ENCODE measurements at places on chromosomes 3 and 15. TPM values are rescaled to one million over a fixed set of nuclear protein-coding genes. Genes with fewer than 3 reads are reported as not detected.

DNA sequence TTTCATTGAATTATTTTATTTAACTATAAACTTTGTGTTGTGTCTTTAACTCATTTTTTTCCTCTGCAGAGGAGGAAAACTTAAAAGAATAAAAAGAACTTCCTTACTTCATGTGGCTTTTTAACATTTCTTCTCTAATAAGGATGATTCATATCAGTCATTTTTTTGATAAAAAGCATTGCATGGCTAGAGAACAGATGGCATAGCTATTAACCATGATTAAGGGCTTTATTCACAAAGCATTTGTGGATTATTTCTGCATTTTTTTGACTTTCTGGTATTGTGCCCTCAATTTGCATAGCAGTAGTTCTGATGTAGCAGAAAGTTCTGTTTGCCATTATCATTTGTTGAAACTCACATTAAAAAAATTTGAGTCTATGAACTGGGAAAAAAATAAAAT, 540.8 kb downstream of the SI start:
- ATAC-seq: no peak

The PRSS50 gene
- total RNA-seq: not detected

The CCR2 gene
- total RNA-seq: 0.48 TPM

The ST8SIA2 gene
- 0.16 TPM for total RNA-seq

GRCh38 chr15:45855907-45856579, 221.2 kb downstream of the SQOR start:
- peak; percentile 97 for ATAC-seq

GRCh38 chr15:95733931-95734330, 596.6 kb upstream of the NR2F2 start:
- no peak for ATAC-seq

- no peak for ATAC-seq
Observed at GRCh38 chr3:101011136-101011535, 17.9 kb upstream of the ABI3BP start.

The LRRIQ4 gene
- total RNA-seq: not detected

GRCh38 chr15:65423976-65424679, 1.4 kb upstream of the IGDCC4 start:
- ATAC-seq: peak; percentile 64

DNA sequence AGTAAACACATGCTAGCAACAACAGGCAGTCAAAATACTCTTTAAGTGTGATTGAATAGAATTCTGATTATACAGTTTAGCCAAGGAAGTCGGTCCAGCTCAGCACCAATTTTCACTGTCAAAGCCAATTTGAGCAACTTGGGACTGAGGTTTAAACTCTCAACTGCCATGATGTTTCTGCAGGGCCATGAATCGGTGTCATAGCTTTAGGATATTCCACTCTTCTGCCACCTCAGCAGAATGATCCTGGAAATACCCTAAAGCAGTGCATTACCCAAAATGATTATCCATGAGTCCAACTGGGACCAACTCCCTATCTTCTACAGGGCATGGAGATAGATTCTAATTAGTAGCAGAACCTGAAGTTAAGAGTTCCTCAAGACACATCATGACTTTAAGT, 262.4 kb downstream of the RORA start:
- ATAC-seq: no peak

GRCh38 chr3:37241880-37242279, 67.5 kb upstream of the LRRFIP2 start:
- no peak for ATAC-seq

DNA sequence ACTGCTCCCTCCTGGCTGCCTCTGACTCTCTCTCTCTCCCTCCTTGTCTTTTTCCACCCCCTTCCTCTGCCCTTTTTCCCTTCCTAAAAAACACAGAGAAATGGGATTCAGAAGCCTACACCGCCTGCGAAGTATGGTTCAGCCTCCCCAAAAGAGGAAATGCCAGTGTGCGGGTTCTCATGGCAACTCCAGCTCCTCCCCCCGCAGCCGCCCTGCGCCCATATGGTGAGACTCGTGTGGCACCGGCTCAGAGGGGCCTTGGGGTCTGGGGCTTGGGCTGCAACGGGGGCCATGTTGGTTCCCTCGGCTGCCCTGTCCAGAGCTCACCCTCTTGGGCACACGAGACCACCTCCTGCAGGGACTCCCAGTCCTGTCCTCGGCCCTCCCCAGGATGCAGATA, 23.6 kb upstream of the LINGO1 start:
- no peak for ATAC-seq

DNA sequence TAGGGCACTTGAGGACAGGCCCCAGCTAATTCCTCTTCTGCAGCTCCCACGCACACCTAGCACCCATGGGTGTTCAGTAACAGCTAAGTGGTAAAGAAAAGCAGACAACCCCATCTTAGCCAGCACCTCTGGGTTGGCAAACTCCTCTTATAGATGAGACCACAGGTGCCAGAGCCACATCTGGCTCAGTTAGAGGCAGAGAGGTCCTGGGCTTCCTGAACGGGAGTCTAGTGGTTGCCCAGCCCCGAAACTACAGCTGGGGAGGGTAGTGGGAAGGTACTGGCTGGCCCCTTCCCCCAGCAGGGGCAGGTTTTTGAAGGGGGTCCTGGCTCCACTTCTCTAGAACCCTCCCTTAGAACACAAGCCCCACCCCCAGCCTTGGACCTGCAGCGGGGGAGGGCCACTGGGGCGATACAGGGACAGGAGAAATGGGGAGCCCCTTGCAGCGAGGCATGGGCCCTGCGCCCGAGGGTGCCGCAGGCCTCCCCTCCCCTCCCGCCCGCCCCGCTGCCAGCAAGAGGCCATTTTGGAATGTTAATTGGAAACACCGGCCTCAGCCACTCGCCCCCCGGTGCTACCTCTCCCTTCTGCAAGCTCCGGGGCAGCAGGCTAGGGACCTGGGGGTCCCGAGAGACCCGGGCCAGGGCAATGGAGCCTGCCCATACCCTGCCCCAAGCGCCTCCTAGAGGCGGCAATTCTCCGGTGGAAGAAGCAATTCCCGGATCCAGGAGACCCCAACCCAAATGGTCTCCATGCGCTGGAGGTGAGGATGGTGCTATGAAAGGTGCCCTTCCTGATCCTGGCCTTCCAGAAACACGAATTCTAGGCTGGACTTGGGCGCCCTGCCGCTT, 1.5 kb downstream of the DUSP7 start:
- ATAC-seq: no peak

DNA sequence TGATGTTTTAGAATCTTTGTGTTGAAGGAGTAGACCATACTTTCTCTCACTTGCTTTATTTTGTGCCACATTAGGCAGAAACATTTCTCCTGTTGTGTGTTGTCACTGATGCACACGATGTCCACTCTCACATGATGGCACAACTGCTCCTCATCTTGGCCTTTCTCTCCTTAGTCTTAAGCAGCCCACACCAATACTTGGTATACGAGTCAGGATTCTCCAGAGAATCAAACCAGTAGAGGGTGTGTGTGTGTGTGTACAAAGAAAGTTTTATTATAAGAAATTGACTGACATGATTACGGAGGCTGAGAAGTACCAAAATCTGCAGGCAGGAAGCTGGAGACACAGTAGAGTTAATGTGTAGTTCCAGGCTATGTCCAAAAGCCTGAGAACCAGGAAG, 187.1 kb downstream of the ALCAM start:
- no peak for ATAC-seq

- peak; percentile 30 for ATAC-seq
Observed at GRCh38 chr3:46948830-46949671, 27.5 kb downstream of the CCDC12 start.

The GOLGA6B gene
- total RNA-seq: not detected

The NME9 gene
- total RNA-seq: not detected

DNA sequence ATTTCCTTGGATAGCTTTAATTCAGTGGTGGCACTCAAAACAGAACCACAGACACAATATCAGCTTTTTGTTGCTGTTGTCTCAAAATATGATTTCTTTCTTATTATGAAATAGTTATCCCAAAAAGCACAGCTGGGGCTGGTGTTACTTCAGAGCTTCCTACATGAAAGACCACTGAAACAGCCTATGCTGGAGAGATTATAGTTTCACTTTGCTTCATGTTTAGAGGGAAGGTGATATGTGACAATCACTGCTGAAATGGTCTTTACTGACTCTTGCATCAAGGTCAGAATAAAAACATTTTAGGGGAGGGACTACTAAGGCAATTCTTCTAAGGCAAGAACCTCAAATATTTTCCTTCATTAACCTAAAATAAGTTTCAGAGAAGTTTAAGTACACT, 190.7 kb downstream of the TNIK start:
- ATAC-seq: no peak

The XRN1 gene
- 32.6 TPM for total RNA-seq

The NCKIPSD gene
- total RNA-seq: 12.6 TPM

GRCh38 chr15:43118829-43119228, 13.0 kb upstream of the UBR1 start:
- ATAC-seq: no peak

GRCh38 chr15:50425219-50425618, 1.0 kb downstream of the USP8 start:
- no peak for ATAC-seq

The CD47 gene
- 95.3 TPM for total RNA-seq

The STRA6 gene
- total RNA-seq: 1.5 TPM

DNA sequence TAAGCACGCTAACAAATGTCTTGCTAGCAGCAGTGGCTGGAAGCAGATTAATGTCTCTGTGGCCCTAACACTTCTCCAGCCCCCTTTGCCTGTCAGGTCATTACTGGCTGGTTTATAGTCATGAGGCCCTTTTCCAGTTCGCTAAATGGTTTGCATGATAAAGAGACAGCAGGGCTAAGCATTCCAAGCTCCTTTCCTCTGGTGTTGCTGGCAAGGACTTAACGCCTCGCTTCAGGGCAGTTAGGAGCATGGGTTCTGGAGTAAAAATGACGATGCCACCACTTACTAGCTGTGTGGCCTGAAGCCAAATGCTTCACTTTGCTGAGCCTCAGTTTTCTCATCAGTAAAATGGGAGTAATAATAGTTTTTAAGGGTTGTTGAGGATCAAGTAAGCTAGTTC, 185.9 kb downstream of the MEGF11 start:
- ATAC-seq: no peak

The GOLGA6L10 gene
- 3.9 TPM for total RNA-seq

The MESP2 gene
- total RNA-seq: 0.40 TPM

The GCNT3 gene
- total RNA-seq: 11.4 TPM

DNA sequence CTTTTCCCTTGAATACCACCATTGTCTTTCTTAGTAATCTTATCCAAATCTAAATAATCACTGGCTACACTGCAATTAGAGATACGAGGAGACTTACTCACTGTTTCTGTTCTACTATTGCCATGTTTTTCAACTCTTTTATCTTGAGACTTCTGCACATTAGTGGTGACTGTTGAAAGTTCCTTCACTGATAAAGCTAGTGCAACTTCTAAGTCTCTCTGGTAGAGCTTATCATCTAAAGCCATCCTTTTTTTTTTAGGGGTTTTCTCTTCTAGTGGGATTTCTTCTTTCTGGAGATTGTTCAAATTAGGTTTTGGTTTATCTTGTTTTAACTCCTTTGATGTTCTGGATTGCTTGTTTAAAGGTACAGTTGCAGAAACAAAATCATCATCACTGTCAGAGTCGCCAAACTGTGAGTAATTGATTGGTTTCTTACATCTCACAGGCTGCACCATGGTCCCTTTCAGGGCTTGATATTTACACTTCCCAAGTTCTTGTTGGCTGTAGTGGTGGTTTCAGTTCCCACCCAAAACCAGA, 37.7 kb downstream of the NCK1 start:
- ATAC-seq: no peak

The CHAC1 gene
- total RNA-seq: 31.8 TPM

DNA sequence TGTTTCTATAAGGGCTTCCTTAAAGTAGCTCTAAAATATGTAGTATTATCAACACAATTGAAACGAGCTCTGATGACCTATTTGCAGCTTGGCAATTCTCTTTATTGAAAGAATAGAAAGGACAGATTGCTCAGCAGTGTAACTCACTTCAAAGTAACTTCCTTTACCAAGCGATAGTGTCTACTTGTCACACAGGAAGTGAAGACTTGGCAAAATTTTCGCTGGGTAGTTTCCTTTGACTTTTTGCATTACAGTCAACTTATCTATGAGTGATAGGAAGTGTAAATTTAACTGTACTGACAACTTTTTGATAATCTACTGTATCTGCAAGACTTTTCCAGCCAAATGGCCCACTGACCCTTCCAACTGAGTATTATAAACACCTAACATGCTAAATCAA, 22.8 kb downstream of the SLC9A9 start:
- ATAC-seq: peak; percentile 41

GRCh38 chr3:50227390-50228183, 8.4 kb upstream of the GNAI2 start:
- ATAC-seq: peak; percentile 84

DNA sequence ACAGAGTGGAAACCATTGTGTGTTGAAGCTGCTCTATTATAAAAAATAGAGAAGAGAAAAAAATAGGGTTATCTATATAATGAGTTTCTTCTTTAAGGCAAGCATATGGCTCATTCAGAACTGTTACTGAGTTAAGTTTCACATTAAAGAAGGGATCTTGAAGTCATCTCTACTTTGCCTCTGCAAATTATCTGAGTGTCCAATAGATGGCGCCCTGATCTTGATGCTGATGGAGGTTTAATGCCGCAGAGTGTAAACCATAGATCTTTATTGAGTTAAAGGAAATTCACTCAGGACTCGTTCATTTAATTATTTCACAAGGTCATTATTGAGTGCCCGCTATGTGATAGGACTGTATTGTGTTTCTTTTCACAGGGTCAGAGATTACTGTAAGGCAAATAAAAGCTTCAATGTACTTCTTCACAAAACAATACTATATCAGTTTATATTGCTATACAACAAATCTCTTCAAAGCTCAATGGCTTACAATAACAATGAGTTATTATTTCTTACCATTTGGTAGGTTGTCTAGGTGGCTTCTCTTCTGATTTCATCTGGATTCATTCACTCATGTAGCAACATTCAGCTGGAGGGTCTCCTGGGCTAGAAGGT, 171.4 kb downstream of the NSUN3 start:
- ATAC-seq: peak; percentile 38

GRCh38 chr3:50633230-50633790, 16.4 kb downstream of the MAPKAPK3 start:
- ATAC-seq: no peak

The ISL2 gene
- total RNA-seq: not detected

The HEMK1 gene
- 11.0 TPM for total RNA-seq

GRCh38 chr15:96031426-96032110, 298.9 kb upstream of the NR2F2 start:
- ATAC-seq: no peak

GRCh38 chr3:101926594-101927105, 77.3 kb downstream of the NFKBIZ start:
- ATAC-seq: peak; percentile 61

DNA sequence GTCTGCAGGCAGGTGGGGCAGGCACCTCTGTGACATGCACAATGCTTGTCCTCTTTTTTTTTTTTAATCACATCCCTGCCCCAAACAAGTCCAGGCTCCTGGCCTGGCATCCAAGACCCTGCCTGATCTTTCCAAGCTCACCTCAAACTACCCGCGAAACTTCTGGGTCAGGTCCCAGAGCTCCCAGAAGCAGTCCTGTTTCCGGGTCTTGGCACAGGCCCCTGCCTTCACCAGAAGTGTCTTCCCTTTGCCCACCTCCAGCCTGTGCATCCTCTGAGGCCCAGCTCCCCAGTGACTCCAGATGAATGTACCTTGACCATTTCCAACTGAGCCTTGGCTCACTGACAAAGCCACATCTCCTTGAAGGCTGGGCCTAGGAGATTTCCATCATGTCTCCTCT, 23.0 kb downstream of the PLA2G4E start:
- no peak for ATAC-seq

- ATAC-seq: no peak
Observed at GRCh38 chr3:155704061-155704460, 40.8 kb downstream of the PLCH1 start.

All from esophagus mucosa (tissue), 1 donor.